ENCODE measurements at places on chromosomes 7 and 10.

GRCh38 chr10:71520042-71520441 is 123.3 kb downstream of the CDH23 start:
- DNase-seq = no peak

- no peak for DNase-seq
These were observed 91.8 kb downstream of the LARP4B start for GRCh38 chr10:839550-840205.

DNA sequence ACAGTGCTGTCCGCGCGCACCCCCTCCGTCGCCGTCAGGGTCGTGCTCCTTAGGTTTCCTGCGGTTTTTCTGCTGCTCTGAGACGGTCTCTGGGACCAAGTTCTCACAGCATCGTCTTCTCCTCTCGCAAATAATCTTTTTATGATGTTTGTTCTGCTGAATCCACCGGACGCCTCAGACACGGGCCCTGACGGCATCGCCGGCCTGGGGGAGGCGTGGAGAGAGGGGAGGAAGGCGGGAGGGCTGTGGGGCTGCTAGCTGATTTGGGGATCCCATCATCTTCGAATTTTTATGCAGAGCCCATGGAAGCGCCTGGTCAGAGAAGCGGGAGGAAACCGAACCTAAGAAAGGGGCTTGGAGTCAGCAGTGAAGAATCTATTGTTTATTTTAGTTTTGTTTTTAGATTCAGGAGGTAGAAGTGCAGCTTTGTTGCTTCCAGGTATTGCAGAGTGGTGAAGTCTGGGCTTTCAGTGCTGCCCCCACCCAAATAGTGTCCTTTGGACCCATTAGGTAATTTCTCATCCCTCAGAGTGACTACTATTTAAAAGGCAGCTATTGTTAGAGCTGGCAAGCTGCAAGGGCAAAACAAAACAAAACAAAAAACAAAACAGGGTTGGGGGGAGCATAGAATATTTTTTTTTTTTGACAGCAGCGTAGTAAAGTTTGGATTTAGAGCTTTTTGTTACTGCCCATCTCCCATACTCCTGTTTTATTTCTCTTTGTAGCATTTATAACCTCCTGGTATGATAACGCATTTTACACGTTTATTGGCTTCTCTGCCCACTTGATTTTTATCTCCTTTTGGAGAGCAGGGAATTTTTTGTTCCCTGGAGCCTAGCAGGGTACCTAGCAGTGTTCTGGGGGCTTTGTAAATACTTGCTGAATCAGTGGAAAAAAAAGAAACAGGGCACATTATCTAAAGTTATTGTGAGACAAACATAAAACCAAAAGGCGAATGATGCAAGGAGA is 92.6 kb downstream of the SPAG6 start:
- DNase-seq = peak; percentile 52

- DNase-seq = no peak
These were observed 52.7 kb downstream of the FRMPD2 start for GRCh38 chr10:48221814-48222213.

DNA sequence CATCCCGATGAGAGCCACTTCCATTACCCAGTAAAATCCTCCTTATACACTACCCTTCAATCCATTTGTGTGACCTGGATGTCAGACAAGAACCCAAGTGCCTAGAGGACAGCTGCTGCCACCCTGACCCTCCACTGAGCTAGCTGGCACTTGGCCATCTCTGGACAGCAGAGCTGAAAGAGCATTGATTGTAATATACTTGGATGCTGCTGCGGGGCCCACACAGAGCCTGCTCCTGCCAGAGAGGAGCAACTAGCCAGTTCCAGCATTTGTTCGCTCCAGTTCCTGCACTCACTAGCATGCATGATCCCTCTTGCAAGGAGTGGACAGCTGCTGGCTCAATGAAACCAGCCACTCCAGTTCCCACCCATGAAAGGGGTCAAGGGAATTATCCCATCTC is 8.4 kb upstream of the TMEM254 start:
- DNase-seq = no peak

DNA sequence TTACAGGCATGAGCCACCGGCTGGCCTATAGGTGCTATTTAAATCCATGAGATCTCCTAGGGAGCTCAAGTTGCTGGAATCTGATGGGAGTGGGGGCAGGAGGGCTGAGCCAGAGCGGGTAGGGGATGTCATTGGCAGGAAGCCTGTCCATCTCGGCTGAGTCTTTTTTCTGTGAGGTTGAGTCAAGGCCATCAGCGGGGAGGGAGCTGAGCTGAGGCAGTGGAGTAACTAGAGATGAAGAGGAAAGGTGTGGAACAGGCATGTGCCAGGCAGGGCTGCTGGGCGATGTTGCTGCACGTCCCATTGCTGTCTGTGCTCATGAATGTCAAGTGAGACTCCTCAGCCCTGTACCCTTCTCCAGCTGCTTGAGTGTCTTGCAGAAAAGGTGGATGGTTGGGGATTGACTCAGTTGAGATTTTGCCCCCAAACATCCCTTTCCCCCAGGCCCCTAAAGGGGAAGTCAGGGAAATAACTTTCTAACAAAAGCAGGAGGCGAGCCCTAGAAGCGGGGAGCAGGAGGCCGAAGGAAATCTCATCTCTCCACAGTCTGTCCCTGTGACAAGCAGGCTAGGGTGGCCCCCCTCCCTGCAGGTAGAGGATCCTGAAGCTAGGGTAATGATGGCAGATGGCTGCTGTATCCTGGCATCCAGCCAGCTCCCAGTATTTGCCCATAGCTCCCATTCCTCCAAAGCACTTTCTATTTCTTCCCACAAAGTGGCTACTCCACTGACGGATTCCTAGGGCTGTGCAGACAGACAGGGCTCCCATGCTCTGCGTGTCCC is 5.4 kb downstream of the ATP6V1F start:
- DNase-seq = no peak

- peak; percentile 50 for DNase-seq
These were observed 27.8 kb downstream of the NKX2-3 start for GRCh38 chr10:99560277-99561126.
